Heart left ventricle (tissue), 16 donors: ENCODE measurements at places on chromosomes 3 and 15. TPM values are rescaled to one million over a fixed set of nuclear protein-coding genes. Genes with fewer than 3 reads are reported as not detected.

EXD1 gene
- polyA plus RNA-seq = not detected

SLC22A13 gene
- 0.23 TPM for polyA plus RNA-seq

KIF15 gene
- 0.42 TPM for polyA plus RNA-seq

FANCD2OS gene
- not detected for polyA plus RNA-seq

- no peak for DNase-seq
Observed at GRCh38 chr15:71800835-71801745, 9.3 kb upstream of the NR2E3 start.

DNA sequence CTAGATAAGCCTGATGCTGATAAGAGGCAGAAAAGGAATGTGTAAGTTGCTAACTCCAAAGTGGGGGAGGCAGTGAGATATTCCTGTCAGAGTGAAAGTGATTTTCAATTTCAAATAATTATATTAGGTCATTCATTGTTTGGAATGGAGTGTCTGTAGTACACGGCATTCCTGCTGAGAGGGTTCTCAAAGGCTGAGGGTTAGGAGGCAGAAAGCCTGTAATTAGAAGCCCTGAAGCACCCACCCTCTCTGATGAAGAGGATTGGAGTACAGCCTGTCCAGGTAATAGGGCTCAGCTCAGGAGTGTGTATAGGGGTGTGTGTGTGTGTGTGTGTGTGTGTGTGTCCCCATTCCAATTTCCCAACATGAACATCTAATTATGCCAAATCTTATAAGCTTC is 486.8 kb downstream of the MAGI1 start:
- DNase-seq = no peak

DNA sequence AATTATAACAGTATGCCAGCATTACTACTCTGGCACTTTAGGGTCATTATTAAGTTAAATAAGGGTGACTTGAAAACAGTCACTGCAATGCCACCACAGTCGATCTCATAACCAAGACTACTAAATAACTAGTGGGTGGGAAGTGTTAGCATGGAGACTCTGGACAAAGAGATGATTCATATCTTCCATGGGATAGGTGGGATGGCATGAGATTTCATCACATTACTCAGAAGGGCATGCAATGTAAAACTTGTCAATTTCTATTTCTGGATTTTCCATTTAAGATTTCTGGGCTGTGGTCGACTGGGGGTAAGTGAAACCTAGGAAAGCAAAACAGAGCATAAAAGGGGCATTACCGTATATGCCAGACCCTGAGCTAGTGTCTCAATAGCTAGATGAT is 538.9 kb upstream of the GRM7 start:
- no peak for DNase-seq
